ENCODE measurements at places on chromosomes 16 and 17.

DNA sequence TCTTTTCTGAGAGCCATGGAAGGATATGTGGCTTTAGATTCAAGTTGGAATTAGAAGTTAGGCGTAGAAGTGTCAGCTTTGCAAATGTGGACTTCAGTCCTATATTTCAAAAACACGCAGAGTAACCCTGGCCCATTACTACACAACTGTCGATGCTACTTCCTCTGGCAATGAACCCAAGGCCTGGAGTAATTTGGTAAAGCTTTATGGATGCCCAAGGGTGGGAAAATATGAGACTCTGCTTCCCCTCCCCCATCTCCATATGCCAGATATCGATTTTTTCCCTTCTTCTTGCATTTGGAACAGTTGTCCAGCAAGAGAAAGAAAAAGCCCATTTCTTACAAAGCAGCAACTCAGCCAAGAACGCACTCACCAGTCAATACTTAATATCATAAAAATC, 2.9 kb upstream of the MAP1LC3B start:
- no peak for DNase-seq

GRCh38 chr16:2985893-2986355, 5.7 kb upstream of the PKMYT1 start:
- DNase-seq, result no peak

- DNase-seq, result no peak
Measured at GRCh38 chr16:30903596-30903995, 7.2 kb downstream of the CTF1 start.

- peak; percentile 31 for DNase-seq
Measured at GRCh38 chr16:25066426-25066746, 45.2 kb upstream of the LCMT1 start.

DNA sequence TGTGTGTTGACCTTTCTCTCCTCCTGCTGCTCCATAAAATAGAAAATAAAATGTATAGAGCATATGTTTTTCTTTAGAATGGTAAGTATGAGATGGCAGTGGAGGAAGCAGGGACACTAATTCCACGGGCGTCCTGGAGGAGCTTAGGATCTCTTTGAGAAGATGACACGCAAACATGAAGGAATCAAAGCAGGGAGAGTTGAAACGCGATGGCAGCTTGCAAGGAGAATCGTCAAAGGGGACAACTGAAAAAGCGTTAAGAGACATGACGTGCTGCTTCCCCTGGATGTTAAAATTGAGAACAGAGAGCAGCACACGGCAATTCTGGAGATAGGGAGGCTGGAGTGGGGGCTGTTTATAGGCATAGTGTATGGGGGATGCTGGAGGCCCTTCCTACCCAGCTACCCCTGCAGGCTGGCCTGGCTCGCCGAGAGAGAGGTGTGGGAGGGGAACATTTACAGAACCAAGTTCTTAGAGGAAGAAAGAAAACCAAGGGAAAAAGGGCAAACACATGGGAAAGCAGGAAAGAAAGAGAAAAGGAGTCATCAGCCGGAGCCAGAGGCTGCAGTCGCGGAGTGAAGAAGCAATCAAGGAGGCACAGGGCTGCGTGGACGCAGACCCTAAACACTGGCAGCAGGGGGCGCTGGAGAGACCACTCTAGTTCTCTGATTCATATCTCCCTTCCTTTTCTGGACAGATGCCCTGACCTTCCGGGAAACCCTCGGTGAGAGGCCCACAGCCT, 55.8 kb downstream of the MYH13 start:
- DNase-seq, result peak; percentile 70

DNA sequence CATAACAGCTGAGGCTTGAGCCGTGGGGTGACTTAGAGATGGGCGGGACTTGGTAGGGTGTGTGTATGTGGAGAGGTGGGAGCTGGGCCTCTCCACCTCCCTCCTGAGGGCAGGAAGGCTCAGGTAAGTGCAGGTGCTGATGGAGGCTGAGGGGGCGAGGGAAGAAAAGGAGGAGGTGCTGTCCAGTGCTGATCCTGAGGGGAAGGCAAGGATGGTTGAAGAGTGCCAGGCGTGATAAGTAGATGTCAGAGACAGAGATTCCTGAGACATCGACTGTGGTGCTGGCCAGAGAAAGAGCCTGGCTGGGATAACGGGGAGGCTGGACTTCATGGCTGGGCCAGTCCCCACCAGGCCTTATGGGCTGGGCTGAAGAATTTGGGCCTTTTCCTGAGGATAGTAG, 159.1 kb downstream of the SDK2 start:
- DNase-seq, result no peak

DNA sequence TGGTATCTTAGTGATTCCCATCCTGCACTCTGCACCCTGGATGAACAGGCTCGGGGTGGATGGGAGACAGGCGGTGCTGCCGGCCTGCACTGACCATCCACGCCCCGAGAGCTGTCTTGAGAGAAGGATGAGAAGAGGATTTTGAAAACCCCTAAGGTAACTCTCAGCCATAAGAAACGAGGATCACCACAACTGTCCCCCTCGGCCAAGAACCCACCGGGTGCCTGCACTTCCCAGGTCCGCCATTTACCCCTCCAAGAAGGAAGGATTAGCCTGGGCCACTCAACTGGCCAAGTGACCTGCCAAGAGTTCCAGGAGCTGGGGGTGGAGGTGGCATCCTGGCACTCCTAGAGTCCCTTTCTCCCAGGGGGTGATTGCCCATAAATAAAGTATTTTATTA, 302.4 kb upstream of the TNRC6C start:
- no peak for DNase-seq

DNA sequence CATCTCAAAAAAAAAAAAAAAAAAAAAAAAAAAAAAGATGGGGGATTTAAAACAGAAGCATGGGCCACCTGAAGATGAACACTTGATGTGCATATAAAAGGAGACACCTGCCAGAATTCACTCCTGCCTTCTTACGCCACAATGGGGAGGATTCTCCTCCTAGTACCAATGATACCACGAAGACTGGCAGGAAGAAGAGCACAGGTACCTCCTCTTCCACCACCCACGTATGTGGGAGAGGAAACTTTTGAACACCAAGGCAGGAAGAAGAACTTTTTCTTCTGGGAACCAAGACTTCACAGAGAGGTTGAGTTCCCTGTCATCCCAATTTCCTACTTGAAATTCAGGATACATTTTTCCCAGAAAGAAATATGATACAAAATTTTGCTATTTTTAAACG, 2.7 kb upstream of the MAP2K6 start:
- no peak for DNase-seq

GRCh38 chr16:59859676-59860402, 1125.7 kb upstream of the GOT2 start:
- DNase-seq, result no peak

Measured in GM10248 (cell line).